Liver (tissue), 10 donors: ENCODE measurements at places on chromosomes 7 and 10. TPM values are rescaled to one million over a fixed set of nuclear protein-coding genes. Genes with fewer than 3 reads are reported as not detected.

- no peaks in the 10 kb centered on the region for H3K27me3 ChIP-seq
- peaks cover 6% of the 10 kb centered on the region for H3K4me1 ChIP-seq
- H3K36me3 ChIP-seq, result no peaks in the 10 kb centered on the region
- DNase-seq, result peak; percentile 62
- H3K4me3 ChIP-seq, result peak overlapping the region; percentile 86
Measured at GRCh38 chr7:127253281-127254162, 781 bp upstream of the GRM8 start.

- H3K27me3 ChIP-seq, result no peaks in the 10 kb centered on the region
- no peak for DNase-seq
- H3K36me3 ChIP-seq, result no peaks in the 10 kb centered on the region
- H3K4me1 ChIP-seq, result no peaks in the 10 kb centered on the region
Measured at GRCh38 chr7:44498230-44498954, 7.9 kb upstream of the NUDCD3 start.

GRCh38 chr10:17216217-17216900, 11.7 kb upstream of the VIM start:
- H3K27ac ChIP-seq, result peak overlapping the region; percentile 43
- DNase-seq, result no peak
- no peaks in the 10 kb centered on the region for H3K4me1 ChIP-seq
- no peaks in the 10 kb centered on the region for H3K36me3 ChIP-seq

- H3K27me3 ChIP-seq, result no peaks in the 10 kb centered on the region
- H3K4me1 ChIP-seq, result no peaks in the 10 kb centered on the region
- H3K27ac ChIP-seq, result no peak overlapping the region
- no peak overlapping the region for H3K4me3 ChIP-seq
Measured at GRCh38 chr10:58712141-58712540, 199.5 kb downstream of the BICC1 start.

Gene POLR2J2
- total RNA-seq, result 5.5 TPM

DNA sequence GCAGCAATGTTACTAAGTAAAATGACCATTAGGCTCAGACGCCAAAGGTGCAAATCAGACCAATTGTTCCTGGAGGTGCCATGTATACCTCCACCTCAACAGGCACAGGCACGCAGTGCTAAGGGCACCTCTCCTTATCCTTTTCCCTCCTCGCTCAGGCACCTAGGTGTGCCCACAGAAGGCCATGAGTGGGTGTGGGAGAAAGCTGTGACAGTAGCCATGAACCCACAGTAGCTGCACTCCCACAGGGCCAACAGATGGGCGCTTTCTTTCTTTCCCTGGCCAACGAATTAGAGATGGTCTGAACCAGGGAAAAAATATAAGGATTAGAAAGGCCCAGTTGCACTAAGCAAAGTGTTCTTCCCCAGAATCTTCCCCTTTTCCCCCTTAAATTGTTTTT, 15.5 kb upstream of the TNS3 start:
- H3K4me3 ChIP-seq, result no peak overlapping the region
- H3K27me3 ChIP-seq, result no peaks in the 10 kb centered on the region
- no peak overlapping the region for H3K27ac ChIP-seq

DNA sequence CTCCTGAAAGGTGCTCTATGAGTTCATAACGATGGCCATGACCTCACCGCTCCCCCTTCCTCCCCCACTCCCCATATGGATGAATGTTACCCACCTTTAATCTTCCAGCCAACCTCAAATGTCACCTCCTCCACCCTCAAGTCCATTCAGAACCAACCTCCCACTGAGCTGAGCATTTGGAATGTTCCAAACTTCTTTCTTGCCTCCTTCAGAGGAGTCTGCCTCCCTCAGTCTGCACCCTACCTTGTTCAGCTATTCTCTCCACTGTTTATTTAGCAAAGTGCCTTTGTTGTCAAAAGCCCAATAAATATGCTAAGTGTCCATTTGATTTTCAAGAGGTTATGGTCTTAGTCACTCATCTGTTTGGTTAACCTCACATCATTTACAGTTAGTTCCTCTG, 22.9 kb upstream of the MTPAP start:
- no peak for DNase-seq
- no peak overlapping the region for H3K27ac ChIP-seq
- H3K36me3 ChIP-seq, result no peaks in the 10 kb centered on the region
- no peak overlapping the region for H3K4me3 ChIP-seq

- no peak overlapping the region for H3K27ac ChIP-seq
- no peak overlapping the region for H3K4me3 ChIP-seq
- no peaks in the 10 kb centered on the region for H3K36me3 ChIP-seq
- peaks cover 5% of the 10 kb centered on the region for H3K4me1 ChIP-seq
Measured at GRCh38 chr10:34599026-34599795, 215.9 kb downstream of the PARD3 start.

Gene WNT16
- not detected for total RNA-seq

GRCh38 chr7:127776776-127777386, 124.9 kb downstream of the SND1 start:
- no peak overlapping the region for H3K4me3 ChIP-seq
- H3K27me3 ChIP-seq, result no peaks in the 10 kb centered on the region
- no peaks in the 10 kb centered on the region for H3K4me1 ChIP-seq
- no peaks in the 10 kb centered on the region for H3K36me3 ChIP-seq

DNA sequence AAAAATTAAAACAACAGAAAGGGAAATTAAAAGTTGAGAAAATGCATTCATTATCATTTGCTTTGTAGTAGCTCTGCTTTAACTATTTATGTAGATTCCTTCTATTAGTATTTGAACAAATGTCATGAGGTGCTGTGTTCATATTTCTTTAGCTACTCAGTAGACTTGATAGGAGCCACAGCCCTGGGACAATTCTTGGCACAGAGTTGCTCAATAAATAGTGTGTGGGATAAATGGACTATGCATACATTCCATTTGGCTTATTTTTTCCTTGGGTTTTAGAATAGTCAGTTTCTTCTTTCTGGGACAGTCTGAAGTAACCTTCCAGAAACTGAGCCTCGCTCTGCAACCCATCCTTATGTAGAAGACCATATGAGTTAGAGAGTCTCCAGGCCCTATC, 13.4 kb downstream of the RPP30 start:
- no peak overlapping the region for H3K4me3 ChIP-seq
- DNase-seq, result no peak
- no peak overlapping the region for H3K27ac ChIP-seq
- peaks cover 9% of the 10 kb centered on the region for H3K4me1 ChIP-seq
- H3K36me3 ChIP-seq, result peaks cover 14% of the 10 kb centered on the region

Gene ZNF783
- total RNA-seq, result 2.0 TPM

GRCh38 chr7:13981070-13981469, 8.4 kb downstream of the ETV1 start:
- no peaks in the 10 kb centered on the region for H3K36me3 ChIP-seq
- no peaks in the 10 kb centered on the region for H3K27me3 ChIP-seq
- no peaks in the 10 kb centered on the region for H3K4me1 ChIP-seq

DNA sequence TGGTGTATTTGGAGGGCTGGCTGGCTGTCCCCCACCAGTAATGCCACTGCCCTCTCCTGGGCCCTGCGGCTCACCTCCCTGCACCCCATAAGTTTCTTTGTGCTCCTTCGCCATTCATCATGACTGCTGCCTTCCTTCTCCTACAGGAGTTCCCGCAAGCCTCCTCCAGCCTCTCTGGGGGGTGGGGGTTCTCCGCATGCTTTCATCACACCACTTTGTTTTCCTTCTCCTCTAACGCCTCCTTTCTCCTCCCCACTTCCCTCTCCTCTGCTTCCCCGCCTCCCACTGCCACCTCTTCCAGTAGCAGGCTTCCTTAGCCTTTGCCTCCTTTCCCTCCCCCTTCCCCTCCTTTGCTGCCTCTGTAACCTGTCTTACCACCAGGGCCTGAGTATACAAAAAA, 58.1 kb downstream of the PAX2 start:
- H3K27me3 ChIP-seq, result peaks cover 6% of the 10 kb centered on the region
- H3K36me3 ChIP-seq, result no peaks in the 10 kb centered on the region
- no peak for DNase-seq
- H3K27ac ChIP-seq, result no peak overlapping the region

DNA sequence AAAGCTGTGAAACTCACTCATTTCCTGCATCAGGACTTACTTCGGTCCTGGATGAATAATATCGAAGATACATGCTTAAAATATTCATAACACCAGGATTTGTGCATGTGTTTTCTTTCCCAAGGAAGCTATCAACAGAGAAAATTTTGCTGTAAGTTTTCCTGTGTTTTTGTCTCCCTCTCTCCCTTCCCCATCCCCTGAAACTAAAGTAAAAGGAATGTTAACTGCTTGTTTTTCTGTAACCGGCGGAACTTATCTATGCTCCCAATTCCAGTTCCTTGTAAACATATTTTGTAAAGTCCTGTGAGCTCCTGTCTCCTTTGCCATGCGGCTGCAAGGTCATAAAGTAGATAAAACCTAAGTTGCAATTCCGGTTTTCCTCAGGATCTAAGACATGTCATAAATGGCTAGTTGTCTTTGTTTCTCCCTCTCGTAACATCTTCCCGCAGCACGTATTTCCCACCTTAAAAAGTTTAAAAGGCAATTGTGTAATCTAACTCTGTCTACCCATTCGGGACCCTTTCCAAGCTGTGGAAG, 79.0 kb upstream of the POM121L12 start:
- H3K27me3 ChIP-seq, result no peaks in the 10 kb centered on the region
- no peaks in the 10 kb centered on the region for H3K4me1 ChIP-seq
- H3K4me3 ChIP-seq, result no peak overlapping the region
- DNase-seq, result no peak
- H3K27ac ChIP-seq, result no peak overlapping the region
- H3K36me3 ChIP-seq, result no peaks in the 10 kb centered on the region

DNA sequence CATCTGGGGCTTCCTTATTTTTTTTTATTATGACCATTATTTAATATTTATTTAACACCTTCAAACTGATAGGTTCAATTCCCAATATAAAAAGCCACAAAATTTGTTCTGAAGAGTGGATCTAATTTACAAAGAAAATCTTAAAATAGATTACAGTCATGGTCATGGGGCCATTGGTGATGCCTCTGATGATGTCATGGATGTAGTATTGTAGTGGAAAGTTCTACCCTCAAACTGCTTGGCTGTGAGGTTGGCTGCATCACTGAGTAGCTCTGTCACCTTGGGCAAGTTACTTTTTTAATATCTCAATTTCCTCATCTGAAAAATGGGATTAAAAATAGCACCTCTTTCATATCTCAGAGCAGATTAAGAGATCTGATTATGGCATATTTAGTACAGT, 128.5 kb downstream of the DKK1 start:
- no peak for DNase-seq
- H3K27me3 ChIP-seq, result no peaks in the 10 kb centered on the region
- H3K4me1 ChIP-seq, result no peaks in the 10 kb centered on the region
- no peaks in the 10 kb centered on the region for H3K36me3 ChIP-seq
- no peak overlapping the region for H3K27ac ChIP-seq

Gene GPC2
- total RNA-seq, result 0.79 TPM

Gene CYP26C1
- 0.09 TPM for total RNA-seq
